Amygdala (tissue), 56 donors: ENCODE measurements at places on chromosomes 3 and 15.

GRCh38 chr3:120394347-120394746, 45.2 kb upstream of the LRRC58 start:
- DNase-seq: no peak

- DNase-seq: no peak
Observed at GRCh38 chr3:100766069-100766468, 56.8 kb downstream of the TFG start.

DNA sequence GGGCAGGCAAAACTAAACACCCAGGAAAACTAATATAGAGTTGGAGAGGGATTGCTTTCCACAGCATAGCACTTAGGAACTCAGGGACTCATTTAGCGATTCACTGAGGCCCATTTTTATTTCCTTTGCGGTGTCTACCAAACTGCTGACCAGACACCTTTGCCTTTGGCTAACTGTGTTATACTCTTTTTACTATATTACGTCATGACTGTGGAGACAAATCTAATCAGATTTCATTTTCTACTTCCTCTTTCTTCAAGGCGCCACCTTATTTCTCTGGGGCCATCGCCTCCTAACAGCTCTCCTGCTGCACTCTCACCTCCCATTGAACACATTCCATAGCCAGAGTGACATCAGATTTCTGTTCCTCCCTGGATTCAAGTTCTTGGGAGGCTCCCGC, 215.7 kb upstream of the WNT5A start:
- DNase-seq: no peak

DNA sequence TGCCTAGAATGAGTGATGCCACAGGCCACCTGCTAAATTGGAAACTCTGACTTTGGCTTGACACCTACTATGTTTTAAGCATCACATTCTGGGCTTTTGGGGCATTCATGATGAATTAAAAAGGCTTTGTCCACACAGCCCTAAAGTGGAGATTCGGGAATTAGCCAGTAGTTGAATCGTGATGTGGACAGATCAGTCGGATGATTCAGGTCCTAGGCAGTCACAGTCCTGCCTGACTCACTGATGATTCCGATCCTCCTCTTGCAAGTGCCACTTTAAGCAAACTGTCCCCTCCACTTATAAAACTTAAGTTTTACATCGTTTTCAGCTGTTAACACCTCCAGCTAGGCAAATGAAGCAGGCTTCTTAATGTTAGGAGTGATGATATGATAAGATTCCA, 75.3 kb downstream of the SYNPR start:
- DNase-seq: no peak

- DNase-seq: no peak
Observed at GRCh38 chr15:50278496-50278895, 13.0 kb upstream of the HDC start.

- DNase-seq: no peak
Observed at GRCh38 chr3:197269024-197269423, 29.4 kb downstream of the DLG1 start.
